ENCODE measurements at places on chromosomes 3 and 15. TPM values are rescaled to one million over a fixed set of nuclear protein-coding genes. Genes with fewer than 3 reads are reported as not detected.

- H3K27me3 ChIP-seq = peaks cover 7% of the 10 kb centered on the region
- H3K4me1 ChIP-seq = no peaks in the 10 kb centered on the region
- no peak overlapping the region for H3K4me3 ChIP-seq
- no peak for DNase-seq
- no peak overlapping the region for H3K27ac ChIP-seq
- H3K36me3 ChIP-seq = no peaks in the 10 kb centered on the region
Measured at GRCh38 chr15:100911086-100911485, 8.1 kb upstream of the LRRK1 start.

GRCh38 chr3:21481991-21482390 is 269.0 kb downstream of the ZNF385D start:
- H3K4me3 ChIP-seq = no peak overlapping the region
- H3K4me1 ChIP-seq = no peaks in the 10 kb centered on the region
- H3K27ac ChIP-seq = no peak overlapping the region
- DNase-seq = no peak

GRCh38 chr3:129950318-129951046 is 24.0 kb upstream of the TRH start:
- no peak overlapping the region for H3K4me3 ChIP-seq
- no peak for DNase-seq
- H3K36me3 ChIP-seq = no peaks in the 10 kb centered on the region
- H3K4me1 ChIP-seq = no peaks in the 10 kb centered on the region
- H3K27ac ChIP-seq = no peak overlapping the region

DNA sequence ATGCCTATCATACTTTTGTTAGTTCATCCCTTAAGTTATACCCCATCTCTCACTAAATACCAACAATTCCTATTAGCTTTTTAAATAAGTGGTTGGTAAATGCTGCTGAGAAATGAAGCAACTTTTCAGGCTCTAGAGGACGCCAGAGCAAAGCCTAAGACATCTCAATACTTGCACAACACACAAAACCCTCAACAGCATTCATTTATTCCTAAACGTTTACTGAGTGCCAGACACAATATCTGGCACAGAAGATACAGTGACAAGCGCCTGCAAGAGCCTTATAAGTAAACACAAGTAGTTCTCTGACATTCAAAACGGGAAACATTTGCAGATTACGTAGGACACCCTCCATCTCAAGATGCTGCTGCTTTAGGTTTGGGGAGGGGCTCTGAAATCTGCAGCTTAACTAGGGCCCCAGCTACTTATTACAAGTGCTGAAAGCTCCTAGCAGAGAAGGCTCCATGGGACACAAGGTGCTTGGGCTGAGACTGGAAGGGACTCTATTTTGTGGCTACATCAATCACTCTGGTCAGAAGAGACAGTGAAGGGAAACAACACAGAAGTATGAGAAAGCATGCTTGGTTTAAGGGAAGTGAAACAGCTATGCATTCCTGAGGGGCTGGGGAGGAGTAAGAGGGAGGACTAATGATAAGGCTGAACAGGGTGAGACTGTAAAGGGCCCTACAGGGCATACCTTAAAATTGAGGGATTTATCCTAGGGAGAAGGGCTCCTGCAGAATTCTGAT is 311.3 kb downstream of the PLCL2 start:
- H3K4me3 ChIP-seq = no peak overlapping the region
- no peak overlapping the region for H3K27ac ChIP-seq
- peak; percentile 4 for DNase-seq
- no peaks in the 10 kb centered on the region for H3K27me3 ChIP-seq
- no peaks in the 10 kb centered on the region for H3K36me3 ChIP-seq

DNA sequence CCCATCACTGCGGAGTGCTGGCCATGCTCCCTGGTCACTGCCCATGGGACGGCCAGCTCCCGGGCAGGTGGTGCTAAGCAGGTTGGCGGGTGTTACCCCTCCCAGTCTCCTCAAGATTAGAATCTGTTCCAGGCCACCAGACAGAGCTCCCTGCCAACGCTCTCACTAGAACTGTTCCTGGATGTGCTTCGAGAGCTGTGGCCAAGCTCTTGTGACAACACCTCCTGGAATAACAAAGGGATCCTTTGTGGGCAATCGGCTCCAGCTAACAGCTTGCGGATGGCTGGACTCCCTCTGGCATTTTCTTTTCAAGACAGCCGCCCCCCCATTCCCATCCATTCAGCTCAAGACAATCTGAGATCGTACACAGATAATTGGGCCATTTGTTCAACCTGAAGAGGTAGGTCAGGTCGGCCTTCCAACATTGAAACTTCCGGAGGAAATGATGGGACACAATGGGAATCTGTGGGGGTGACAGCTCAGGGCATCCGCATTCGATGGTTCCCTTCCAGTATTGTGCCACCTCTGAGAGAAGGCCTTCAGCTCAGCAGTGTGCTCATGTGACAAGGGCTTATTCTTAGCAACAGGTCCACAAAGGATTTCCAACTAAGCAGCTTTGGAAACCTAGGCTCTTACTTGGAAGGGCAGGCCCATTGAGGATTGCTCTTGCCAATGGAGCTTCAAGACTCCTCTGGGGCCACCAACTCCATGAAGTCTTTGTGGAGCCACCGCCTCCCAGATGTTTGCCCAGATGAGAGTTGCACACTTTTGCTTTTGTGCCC is 11.6 kb upstream of the EPHB3 start:
- H3K27ac ChIP-seq = no peak overlapping the region
- no peak for DNase-seq
- no peaks in the 10 kb centered on the region for H3K27me3 ChIP-seq
- peaks cover 15% of the 10 kb centered on the region for H3K4me1 ChIP-seq
- no peaks in the 10 kb centered on the region for H3K36me3 ChIP-seq
- H3K4me3 ChIP-seq = no peak overlapping the region

GRCh38 chr15:31267161-31268107 is 59.2 kb upstream of the KLF13 start:
- no peak overlapping the region for H3K27ac ChIP-seq
- H3K4me3 ChIP-seq = no peak overlapping the region
- no peak for DNase-seq
- H3K36me3 ChIP-seq = no peaks in the 10 kb centered on the region

DNA sequence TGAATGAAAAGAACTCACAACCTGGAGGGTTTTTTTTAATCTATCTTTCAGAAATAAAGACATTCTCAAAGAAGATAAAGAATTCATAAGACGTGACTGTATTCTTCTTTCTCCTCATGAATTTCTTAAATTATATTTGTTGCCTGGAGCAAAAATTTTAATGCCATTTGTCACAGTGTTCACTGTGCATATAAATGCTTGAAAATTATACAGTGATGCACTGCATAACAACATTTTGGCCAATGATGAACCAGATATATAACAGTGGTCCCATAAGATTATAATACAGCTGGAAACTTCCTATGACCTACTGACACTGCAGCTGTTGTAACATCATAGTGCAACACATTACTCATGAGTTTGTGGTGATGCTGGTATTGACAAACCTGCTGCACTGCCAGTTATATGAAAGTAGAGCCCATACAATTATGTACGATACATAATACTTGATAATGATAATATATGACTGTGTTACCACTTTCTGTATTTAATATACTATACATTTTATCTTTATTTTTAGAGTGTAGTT is 67.3 kb downstream of the P2RY1 start:
- H3K27me3 ChIP-seq = no peaks in the 10 kb centered on the region
- H3K27ac ChIP-seq = no peak overlapping the region
- H3K4me1 ChIP-seq = no peaks in the 10 kb centered on the region
- H3K36me3 ChIP-seq = no peaks in the 10 kb centered on the region

GRCh38 chr15:57596978-57597377 is 5.3 kb downstream of the MYZAP start:
- peaks cover 7% of the 10 kb centered on the region for H3K27me3 ChIP-seq
- DNase-seq = no peak
- H3K36me3 ChIP-seq = no peaks in the 10 kb centered on the region
- peaks cover 5% of the 10 kb centered on the region for H3K4me1 ChIP-seq
- no peak overlapping the region for H3K4me3 ChIP-seq
- no peak overlapping the region for H3K27ac ChIP-seq

GRCh38 chr3:8768364-8769087 is 887 bp downstream of the OXTR start:
- peaks cover 42% of the 10 kb centered on the region for H3K27me3 ChIP-seq
- peaks cover 22% of the 10 kb centered on the region for H3K4me1 ChIP-seq
- DNase-seq = no peak

- H3K4me1 ChIP-seq = no peaks in the 10 kb centered on the region
- DNase-seq = no peak
- H3K27me3 ChIP-seq = no peaks in the 10 kb centered on the region
- no peak overlapping the region for H3K4me3 ChIP-seq
Measured at GRCh38 chr3:59601486-59601885, 551.7 kb upstream of the CFAP20DC start.

- no peak for DNase-seq
- no peak overlapping the region for H3K4me3 ChIP-seq
- no peaks in the 10 kb centered on the region for H3K27me3 ChIP-seq
- H3K36me3 ChIP-seq = peaks cover 31% of the 10 kb centered on the region
- no peak overlapping the region for H3K27ac ChIP-seq
Measured at GRCh38 chr3:43079536-43080332, 26.1 kb downstream of the POMGNT2 start.

GRCh38 chr15:67927501-67928168 is 87.8 kb upstream of the RNU6-1 start:
- no peaks in the 10 kb centered on the region for H3K36me3 ChIP-seq
- no peaks in the 10 kb centered on the region for H3K27me3 ChIP-seq
- no peak for DNase-seq
- no peak overlapping the region for H3K4me3 ChIP-seq
- H3K27ac ChIP-seq = no peak overlapping the region

DNA sequence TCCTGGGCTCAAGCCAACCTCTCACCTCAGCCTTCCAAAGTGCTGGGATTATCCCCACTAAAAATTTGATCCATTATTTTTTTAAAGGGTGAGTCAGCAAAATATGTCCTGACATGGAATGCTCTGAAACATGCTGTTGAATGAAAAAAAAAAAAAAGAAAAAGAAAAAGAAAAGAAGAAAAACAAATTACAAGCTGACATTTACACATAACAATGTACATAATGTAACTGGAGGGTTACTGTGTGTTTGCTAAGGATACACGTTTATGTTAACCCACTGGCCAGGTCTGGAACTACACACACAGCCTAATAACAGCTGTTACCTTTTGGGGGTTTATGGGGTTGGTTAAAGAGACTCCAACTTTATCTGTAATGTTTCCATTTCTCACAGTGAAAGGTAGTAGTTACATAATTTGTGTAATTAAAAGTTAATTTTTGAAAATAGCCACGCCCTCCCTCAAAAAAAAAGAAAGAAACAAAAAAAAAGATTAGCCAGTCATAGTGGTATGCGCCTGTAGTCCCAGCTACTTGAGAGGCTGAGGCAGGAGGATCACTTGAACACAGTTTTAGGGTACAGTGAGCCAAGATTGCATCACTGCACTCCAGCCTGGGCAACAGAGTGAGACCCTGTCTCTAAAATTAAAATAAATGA is 3.1 kb upstream of the MESP2 start:
- H3K27ac ChIP-seq = no peak overlapping the region
- H3K4me1 ChIP-seq = peaks cover 14% of the 10 kb centered on the region

- H3K4me1 ChIP-seq = no peaks in the 10 kb centered on the region
- no peak for DNase-seq
- no peak overlapping the region for H3K27ac ChIP-seq
- H3K4me3 ChIP-seq = no peak overlapping the region
Measured at GRCh38 chr15:44458429-44458828, 31.0 kb downstream of the CTDSPL2 start.

DNA sequence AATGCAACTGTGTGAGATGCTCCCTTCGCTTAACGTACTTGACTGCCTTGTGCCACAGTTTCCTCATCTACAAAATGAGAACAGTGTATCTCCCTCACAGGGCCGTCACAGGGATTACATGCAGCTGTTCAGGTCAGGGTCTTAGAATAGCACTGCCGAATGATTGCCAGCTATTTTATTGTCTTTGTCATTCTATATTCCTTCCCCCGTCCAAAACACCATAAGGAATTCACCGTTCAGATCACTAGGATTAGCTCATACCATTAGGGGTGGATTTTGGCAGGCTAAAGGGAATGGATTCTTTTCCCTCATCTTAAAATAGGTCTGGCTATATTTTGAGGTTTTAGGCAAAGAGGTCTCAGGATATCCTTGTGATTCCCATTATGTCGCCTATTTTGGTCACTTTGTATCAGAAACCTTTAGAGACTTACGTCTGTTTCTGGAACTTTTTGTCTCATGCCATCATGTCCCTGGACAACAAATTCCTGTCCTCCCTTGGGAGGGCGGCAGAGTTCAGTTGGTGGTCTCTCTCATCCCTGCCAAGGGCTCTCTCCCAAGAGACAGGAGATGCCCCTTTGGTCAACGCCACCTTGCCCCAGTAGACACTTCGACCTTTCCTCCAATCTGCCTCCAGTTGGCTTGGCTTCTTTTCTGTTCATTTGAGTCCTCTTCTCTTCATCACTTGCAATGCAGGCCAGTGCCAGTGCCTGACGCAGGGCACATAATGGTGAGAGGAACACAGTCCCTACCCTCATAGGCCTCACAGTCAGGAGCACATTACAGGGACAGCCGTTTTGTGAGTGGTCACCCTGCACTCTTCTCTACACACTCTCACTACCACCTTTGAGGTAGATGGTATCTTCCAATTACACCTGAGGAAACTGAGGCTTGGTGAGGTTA is 171.6 kb upstream of the BHLHE40 start:
- no peak overlapping the region for H3K27ac ChIP-seq
- H3K4me1 ChIP-seq = peaks cover 4% of the 10 kb centered on the region
- no peak for DNase-seq
- no peak overlapping the region for H3K4me3 ChIP-seq
- H3K36me3 ChIP-seq = no peaks in the 10 kb centered on the region

GRCh38 chr3:64188810-64189560 is 36.3 kb downstream of the PRICKLE2 start:
- no peaks in the 10 kb centered on the region for H3K27me3 ChIP-seq
- DNase-seq = no peak
- no peak overlapping the region for H3K4me3 ChIP-seq
- H3K36me3 ChIP-seq = no peaks in the 10 kb centered on the region
- peaks cover 11% of the 10 kb centered on the region for H3K4me1 ChIP-seq

DNA sequence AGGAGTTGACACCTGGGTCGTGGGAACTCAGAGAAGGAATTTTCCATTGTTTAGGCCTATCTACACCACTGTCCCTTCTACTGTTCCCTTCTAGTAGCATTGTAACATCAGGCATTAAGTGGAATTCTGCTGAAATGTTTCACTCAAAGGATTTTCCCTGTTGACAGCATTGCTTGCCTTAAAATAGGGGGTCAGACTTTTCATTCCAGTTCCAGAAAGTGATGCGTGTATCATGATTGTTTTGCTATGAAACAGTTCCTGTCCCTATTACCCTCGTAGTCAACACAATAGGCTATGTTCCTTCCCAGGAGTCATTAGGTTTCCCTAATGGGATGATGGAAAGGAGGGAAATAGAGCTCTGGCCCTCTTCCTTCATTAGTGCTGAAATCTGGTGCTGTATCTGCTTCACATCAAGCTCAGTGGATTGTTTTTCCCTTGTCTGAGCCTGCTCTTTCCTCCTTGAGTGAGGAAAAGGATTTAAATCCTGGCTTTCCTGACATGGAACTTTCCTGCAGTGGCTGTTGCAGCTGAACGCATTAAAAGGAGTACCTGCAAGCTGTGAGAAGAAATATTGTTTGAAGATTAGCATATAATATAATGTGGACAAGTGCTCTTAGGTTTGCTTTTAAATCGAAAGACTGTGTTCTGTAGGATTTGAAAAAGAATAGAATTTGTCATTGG is 195.9 kb downstream of the KLHL25 start:
- no peak overlapping the region for H3K4me3 ChIP-seq
- no peak for DNase-seq
- H3K27me3 ChIP-seq = no peaks in the 10 kb centered on the region
- H3K36me3 ChIP-seq = no peaks in the 10 kb centered on the region
- H3K27ac ChIP-seq = no peak overlapping the region

Gene A4GNT
- total RNA-seq = not detected

Gene CGNL1
- 14.5 TPM for total RNA-seq

Gene PSMD6
- total RNA-seq = 87.2 TPM

Measured in spinal cord (tissue), 10 donors.